Esophagus squamous epithelium (tissue), 5 donors: ENCODE measurements at places on chromosomes 6 and 20.

DNA sequence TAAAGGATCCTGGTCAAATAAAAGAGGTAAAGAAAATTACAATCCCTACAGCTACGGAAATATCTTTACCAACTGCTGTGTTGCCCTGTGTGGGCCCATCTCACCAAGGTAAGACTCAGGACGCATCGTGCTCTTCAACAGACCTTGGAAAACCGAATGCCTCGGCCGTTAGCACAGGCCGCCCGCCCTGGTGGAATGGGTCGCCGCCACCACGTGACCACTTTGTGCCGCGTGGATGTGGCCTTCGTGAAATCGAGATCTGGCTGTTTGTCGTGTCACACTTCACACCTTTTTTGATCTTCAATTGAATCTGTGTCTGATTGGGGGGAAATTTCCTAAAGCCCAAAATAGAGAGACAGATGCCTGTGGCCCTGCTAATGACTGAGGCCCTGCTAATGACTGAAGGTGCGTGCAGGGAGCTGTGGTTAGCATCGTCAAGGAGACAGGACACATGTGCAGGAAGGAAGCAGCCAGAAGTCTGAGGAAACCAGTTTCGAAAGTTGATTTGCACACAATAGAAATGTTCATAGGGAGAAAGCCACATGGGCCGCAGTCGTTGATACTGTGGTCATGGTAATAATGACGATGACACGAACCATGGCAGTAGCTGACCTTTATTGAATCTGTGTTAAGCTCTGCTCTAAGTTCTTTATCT is 175.7 kb upstream of the SNX9 start:
- no peak for DNase-seq

DNA sequence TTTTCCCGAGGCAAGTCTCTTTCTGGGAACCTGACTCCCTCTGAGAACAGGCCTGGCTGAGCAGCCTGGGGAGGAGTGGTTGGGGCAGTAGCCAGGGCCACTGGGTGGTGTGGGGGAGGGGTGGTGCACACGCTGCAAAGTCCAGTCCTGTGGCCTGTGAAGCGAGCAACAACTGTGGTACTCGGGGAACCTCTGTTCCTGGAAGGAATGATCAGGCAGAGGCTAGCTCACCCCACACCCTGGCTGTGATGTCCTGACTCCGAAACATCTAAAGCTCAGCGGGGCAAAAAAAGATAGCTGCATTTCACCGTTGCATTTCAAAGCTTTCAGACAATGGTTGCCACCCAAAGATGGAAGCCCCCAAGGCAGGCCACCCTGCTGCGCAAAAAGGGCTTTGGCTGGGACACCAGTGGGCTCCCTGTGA is 25.5 kb downstream of the PCK1 start:
- no peak for DNase-seq

GRCh38 chr6:79512014-79512413 is 25.2 kb downstream of the LCA5 start:
- DNase-seq, result no peak

GRCh38 chr6:157911786-157912185 is 69.9 kb upstream of the SYNJ2 start:
- DNase-seq, result no peak

DNA sequence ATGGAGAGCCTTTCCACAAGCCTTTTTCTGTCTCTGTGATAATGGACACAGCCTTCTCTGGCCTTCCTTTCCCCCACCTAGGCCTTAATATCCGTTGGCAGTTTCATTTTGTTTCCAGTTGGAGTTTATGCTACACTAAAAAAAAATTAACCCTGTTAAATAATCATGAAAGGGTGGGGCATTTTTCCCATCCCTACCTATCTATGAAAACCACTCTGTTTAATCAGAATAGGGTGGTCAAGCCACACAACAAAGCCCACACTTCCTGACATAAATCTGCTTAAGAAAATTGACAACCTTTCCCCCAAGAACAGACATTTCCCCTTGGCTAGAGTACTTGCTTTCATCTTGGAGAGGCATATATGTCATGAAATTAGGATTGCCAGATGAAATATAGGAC is 14.2 kb downstream of the TXLNB start:
- no peak for DNase-seq

- no peak for DNase-seq
Measured at GRCh38 chr20:45358282-45359068, 4.5 kb upstream of the SYS1 start.

DNA sequence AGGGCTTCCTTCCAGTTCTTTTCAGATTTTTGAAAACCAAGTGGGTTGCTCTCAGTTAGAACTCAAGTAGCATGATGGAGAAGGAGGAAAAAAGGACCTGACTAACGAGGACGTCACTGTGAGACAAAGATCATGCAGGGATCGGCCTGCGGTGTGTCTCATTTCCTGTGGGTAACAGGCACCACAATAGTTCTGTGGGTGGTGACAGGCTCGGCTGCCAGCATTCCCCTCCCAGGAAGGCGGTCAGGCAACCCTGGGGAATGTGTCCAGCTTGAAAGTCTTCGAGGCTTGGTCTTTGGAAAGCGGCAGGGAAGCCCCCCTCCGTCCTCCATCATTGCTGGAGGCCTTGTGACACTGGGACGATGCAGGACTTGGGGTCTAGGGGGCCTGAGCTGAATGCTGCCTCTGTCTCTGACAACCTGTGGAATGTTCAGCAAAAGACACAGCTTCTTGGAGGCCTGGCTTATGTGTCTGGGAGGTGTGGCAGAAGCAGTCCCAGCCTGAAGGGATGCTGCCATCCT is 121.0 kb downstream of the BCAS1 start:
- DNase-seq, result no peak

- DNase-seq, result no peak
Measured at GRCh38 chr6:43204271-43205105, 22.5 kb downstream of the CUL9 start.

- no peak for DNase-seq
Measured at GRCh38 chr6:37850728-37851285, 31.3 kb downstream of the ZFAND3 start.

- no peak for DNase-seq
Measured at GRCh38 chr6:170307080-170307545, 555 bp downstream of the FAM120B start.

DNA sequence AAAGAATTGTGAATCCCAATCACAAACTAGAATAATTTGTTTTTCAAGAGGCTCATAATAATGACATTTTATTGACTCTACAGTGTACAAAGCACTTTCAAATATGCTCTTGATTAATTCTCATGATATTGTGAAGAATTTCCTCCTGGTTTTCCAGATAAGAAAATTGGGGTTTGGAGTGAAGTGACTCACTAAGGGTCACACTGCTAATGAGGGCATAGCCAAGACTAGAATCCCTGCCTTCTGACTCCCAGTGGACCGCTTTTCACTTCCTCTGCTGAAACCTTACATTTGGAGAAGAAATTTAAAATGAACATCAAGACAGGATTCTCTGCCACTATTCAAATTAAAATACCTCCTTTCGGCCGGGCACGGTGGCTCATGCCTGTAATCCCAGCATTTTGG is 38.3 kb upstream of the LTV1 start:
- DNase-seq, result no peak

- DNase-seq, result no peak
Measured at GRCh38 chr6:14149739-14150130, 32.2 kb downstream of the CD83 start.

GRCh38 chr20:25498280-25498606 is 87.1 kb downstream of the NINL start:
- DNase-seq, result no peak

DNA sequence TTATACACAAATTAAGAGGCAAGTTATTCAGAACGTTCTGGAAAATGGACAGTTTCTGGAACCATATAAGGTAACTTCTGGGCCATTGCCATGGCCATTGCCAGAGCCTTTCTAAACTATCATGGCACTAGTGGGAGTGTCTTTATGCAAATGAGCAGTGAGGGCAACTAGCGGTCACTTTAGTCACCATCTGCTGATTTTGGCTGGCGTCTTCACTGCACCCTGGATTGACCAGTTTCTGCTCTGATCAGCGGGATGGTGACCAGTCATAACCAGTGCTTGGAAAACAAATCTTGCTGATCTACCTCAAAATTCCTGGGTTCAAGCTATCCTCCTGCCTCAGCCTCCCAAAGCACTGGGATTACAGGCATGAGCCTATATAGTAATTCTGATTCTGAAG is 7.3 kb upstream of the SNTA1 start:
- DNase-seq, result no peak

GRCh38 chr6:16243055-16243454 is 4.7 kb downstream of the GMPR start:
- no peak for DNase-seq

DNA sequence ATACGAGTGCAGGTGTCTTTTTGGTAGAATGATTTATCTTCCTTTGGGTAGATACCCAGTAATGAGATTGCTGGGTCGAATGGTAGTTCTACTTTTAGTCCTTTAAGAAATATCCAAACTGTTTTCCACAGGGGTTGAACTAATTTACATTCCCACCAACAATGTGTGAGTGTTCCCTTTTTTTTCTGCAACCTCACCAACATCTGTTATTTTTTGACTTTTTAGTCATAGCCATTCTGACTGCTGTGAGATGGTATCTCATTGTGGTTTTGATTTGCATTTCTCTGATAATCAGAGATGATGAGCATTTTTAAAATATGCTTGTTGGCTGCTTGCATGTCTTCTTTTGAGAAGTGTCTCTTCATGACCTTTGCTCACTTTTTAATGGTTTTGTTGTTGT is 1.9 kb upstream of the ZNF831 start:
- DNase-seq, result no peak

DNA sequence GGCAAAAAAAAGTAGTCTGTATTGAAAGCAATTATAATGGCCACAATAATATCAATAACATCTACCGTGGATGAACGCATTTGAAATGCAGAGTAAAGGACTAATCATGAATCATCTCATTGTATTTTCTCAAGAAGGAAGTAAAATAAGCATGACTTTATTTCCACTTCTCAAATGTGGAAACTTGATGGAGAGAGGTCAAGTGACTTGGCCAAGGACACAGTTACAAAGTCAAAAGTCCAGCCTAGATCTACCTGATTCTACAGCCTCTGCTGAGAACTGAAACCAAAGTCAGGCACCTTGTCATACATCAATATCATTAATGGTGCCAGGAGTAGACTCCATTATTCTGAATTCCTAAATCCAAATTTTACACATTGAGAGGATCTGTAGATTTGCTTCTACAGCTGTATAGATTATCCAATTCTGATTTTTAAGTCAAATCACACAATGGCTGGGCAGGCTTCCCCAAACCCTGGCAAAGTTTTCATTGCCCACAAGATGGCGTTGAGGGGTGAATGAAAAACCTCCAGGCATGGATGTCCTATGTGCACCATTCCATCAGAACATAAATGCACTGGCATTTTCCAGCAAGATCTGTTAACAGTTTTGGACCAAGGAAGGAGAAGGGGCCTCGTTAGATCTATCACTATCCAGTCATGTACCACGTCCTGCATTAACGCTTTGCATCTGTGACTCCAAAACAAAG is 423.1 kb downstream of the MAFB start:
- no peak for DNase-seq

GRCh38 chr20:48912065-48912464 is 9.4 kb upstream of the ARFGEF2 start:
- DNase-seq, result no peak

- DNase-seq, result no peak
Measured at GRCh38 chr6:152893187-152893586, 89.7 kb downstream of the FBXO5 start.

GRCh38 chr6:7260291-7261031 is 52.5 kb downstream of the SSR1 start:
- no peak for DNase-seq

- DNase-seq, result no peak
Measured at GRCh38 chr20:21719592-21720214, 14.2 kb downstream of the PAX1 start.

DNA sequence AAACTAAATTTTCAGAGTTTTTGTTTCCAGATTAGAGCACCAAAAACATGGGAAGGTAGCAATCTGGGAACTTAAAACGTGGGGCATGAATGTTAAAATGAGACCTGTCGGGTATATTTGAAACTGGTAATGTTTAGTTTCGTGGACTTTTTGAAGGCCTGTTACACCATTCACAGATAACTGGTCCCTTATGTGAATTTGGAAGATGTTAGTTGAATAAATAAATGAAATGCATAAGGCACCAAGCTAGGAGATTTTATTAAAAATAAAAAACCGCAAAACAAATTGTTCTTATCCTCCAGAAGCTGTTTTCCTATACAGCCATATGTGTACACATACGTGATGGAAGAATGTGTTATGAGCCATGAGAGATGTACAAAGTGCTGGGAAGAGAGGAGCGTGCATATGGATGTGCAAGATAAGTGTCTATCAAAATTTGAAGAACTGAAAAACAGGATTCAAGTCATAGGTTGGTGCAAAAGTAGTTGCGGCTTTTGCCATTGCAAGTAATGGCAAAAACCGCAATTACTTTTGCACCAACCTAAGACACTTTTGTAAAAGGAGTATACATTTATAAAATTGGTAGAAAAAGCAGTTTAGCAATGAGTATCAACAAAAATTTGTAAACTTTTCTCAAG is 700 bp upstream of the MCUR1 start:
- no peak for DNase-seq

GRCh38 chr20:47117773-47118172 is 223.1 kb downstream of the EYA2 start:
- no peak for DNase-seq

DNA sequence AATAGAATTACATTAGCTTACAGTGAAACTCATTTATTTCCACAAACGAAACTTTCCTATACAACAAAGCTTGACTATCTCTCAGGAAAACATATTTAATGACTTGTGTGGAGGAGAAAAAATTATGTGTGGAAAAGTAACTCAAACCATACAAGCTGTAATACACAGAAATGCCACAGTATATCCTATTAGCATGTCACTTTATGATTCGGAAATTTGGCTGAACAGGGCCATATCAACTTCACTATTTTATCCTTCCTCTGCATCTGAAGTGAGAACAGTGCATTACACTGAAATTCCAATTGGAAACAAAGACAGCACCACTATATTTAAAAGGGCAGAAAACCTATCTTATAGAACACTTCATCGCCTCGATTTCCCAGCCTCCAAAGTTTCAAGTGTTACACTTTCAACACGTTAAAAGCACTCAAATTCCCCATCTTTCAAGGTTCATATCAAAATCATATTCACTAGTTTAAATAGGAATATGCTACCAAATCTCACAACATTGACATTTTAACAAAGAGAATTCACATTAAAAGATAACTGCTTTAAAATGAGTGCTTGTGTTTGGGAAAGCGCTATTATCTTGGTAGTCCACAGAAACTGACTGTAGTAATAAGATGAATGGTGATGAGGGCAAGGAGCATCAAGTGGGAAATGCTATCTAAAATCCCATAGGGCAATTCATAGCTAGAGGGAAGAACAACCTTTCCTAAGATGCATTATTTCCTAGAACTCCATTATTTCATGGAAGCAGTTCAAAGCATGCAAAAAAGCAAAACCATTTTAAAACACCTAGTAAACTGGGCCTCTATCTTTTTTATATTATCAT is 1.8 kb downstream of the REV3L start:
- DNase-seq, result no peak

GRCh38 chr6:129312880-129313279 is 397.1 kb downstream of the ARHGAP18 start:
- no peak for DNase-seq

GRCh38 chr20:50992336-50992732 is 30.6 kb downstream of the KCNG1 start:
- DNase-seq, result no peak
